NCI-H1436 treated with DMSO at 0.1 percent for 48 hours (cell line): ENCODE measurements at places on chromosomes 7 and 10.

- DNase-seq: no peak
Measured at GRCh38 chr10:78491812-78492211, 458.1 kb downstream of the RPS24 start.

DNA sequence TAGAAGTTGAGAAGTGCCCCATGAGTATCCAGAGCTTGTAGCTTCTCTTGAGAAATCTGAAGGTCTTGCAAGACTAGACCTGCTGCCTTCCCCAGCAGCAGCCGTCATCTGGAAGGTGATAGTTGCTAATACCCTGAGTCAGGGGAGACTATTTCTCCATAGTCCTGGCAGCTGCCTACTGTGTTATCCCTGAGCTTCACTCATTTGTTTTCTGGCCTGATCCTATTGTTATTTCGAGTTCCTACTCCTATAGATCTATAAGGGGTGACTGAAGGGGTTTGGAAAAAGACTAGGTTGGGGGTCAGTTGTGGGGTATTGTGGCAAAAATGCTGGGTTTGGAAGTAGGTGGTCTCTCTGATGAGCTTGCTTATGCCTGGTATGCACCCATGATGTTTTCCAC lies 297.8 kb downstream of the CNTNAP2 start:
- DNase-seq: no peak

- DNase-seq: no peak
Measured at GRCh38 chr7:57199252-57199651, 67.0 kb upstream of the ZNF479 start.

- DNase-seq: no peak
Measured at GRCh38 chr7:115008465-115009114, 86.7 kb downstream of the MDFIC start.

- no peak for DNase-seq
Measured at GRCh38 chr7:151762583-151763245, 114.2 kb downstream of the PRKAG2 start.

DNA sequence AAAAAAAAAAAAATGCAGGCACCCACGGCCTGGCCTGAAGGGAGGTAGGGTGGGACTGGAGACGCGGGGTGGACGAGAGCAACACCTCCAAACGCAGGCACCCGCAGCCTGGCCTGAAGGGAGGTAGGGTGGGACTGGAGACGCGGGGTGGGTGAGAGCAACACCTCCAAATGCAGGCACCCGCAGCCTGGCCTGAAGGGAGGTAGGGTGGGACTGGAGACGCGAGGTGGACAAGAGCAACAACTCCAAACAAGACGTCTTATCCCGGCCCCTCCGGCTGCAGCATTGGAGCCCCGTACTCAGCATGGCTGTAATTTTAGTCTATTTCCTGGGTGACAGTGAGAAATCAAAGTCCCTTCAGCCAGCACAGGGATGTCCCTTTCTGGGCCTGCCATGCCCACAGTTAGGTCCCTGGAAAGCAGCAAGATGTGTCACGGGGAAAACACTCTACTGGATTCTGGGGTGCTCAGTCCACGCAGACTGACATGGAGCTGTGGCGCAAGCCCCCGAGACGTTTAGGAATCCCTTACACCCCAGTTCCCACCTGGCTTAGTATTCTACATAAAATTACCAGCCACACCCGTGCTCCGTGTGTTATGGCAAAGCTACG lies 119.9 kb downstream of the WDR37 start:
- DNase-seq: no peak

GRCh38 chr10:117272195-117273076 lies 31.5 kb downstream of the SLC18A2 start:
- DNase-seq: no peak

DNA sequence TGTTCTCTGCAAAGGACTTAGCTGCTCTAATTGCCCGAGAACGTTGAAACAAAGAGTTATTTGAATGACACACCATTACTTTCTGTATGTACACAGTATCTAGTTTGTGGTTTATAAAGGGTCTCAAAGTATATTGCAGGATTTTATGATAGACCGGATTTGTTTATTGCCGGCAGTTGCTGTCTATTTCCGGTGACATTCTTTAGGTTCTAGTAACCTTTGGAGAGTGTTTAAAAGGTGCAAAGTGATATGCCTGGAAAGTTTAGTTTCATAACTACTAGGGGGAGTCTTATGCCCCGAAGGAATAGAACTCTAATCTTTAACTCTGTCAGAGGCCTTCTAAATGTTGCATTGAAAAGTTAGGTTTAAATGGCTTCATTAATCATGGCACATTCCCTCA lies 63.8 kb downstream of the PAPSS2 start:
- DNase-seq: no peak

GRCh38 chr10:33893506-33893905 lies 559.0 kb upstream of the NRP1 start:
- DNase-seq: no peak

- no peak for DNase-seq
Measured at GRCh38 chr10:59819265-59819664, 66.0 kb upstream of the MRLN start.

GRCh38 chr7:714251-714671 lies 12.2 kb upstream of the DNAAF5 start:
- no peak for DNase-seq

DNA sequence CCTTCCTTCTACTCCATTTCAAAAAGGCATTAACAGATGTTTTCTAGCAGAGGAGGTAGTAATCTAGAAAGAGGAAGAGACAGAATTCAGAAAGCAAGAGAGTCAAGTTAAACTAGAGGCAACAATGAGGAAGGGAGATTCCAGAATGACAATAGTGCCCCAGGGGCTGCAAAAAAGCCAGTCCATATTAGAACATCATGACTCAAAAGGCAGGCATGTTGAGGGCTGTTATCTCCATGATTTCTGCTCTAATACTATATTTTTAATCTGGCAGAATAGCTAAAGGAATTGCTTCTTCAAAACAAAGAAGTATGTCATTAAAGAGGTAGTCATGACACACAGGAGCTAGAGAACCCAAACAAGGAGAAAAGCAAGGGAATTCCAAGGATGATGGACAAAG lies 599.6 kb downstream of the INHBA start:
- no peak for DNase-seq

DNA sequence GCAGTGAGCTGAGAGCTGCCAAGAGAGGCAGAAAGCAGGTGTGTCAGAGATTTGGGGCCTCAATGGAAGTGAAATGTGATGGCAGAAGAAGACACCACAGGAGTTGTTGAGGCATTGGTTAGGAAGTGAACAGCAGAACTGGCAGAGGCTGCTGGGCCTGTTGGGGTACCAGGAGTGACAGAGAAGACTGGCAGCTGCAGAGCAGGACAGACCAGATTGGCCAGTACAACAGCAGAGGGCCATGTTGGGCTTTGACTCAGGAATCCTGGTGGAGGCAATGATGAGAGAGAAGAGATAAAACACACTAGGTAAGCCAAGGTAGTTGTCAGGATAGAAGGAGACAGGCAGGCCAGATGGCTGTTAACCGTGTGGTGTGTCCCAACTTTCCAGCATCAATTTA lies 19.9 kb upstream of the HERPUD2 start:
- no peak for DNase-seq

GRCh38 chr7:73901231-73901822 lies 40.4 kb downstream of the TMEM270 start:
- no peak for DNase-seq

GRCh38 chr7:106603346-106603745 lies 57.6 kb downstream of the CCDC71L start:
- no peak for DNase-seq

DNA sequence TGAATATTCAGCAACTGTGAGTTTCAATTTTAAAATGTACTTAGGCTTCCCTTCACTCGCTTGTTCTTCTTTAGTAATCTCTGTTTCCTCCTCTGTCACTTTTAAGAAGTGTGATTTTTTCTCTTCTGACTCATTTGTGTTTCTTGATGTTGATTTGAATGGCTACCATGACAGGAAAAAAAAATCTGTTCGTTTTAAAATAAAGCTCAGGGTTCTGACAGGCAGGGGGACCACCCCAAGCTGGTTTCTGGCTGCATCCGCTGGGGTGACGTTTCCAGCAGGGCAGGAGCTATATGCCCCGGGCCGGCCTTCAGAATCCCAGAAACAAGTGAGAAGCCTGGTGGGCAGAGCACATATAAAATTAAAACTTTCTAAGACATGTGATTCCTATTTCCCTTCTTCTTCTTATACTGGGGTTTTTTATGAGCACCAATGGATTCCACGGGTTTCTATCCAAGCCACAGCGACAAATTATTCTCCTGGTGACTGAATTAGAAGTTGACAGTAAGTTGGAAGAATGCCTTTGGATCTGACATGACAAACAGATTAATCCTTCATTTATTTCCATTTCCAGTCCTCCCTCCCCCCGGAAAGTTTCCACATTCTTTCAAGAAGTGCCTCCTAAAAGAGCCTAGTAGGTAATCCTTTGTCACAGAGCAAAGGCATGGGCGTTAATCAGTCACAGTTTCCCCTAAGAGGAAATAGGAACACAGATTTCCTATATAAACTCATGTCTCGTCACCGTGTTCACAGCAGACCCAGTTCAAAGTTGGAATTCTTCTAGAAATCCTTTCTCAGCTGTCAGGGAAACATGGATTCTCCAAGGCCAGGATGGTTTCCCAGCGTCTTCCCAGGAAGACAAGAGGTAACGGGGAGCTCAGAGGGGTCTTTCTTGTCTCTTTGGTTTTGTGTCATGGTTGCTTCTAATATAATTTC lies 79.9 kb downstream of the PTPRE start:
- DNase-seq: no peak

DNA sequence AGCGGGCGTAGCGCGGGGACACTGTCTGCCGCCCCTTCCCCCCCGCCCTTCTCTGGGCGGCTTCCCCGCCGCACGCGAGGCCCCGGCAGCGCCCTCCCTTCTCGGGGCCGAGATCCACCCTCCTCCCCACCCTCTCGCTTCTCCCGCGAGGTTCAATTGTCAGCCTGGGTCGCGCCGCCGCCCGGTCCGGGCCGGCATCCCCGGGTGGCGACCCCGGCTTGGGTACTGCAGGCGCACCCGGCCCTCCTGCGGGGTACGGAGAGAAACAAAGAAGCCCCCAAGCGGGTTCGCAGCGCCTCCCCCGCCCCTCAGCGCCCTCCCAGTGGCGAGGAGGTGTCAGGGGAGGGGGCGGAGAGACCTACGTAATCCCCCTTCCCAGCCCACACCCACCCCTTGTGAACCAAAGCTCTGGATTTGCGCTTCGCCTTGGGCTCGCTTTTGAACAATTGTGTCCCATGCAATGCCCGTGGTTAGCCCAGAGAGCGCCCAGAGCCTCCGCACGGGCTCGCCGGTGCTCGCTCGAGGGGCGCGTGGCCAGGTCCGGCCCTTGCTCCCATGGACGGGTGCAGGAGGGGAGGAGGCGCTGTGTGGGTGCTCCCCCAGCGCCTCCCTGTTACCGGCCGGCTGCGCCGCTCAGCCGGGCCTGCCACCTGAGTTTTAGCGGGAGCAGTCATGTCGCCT lies 634 bp downstream of the HECW1 start:
- no peak for DNase-seq

- no peak for DNase-seq
Measured at GRCh38 chr7:7756577-7756976, 38.2 kb upstream of the RPA3 start.

- DNase-seq: no peak
Measured at GRCh38 chr7:94832051-94832450, 75.3 kb upstream of the PPP1R9A start.

DNA sequence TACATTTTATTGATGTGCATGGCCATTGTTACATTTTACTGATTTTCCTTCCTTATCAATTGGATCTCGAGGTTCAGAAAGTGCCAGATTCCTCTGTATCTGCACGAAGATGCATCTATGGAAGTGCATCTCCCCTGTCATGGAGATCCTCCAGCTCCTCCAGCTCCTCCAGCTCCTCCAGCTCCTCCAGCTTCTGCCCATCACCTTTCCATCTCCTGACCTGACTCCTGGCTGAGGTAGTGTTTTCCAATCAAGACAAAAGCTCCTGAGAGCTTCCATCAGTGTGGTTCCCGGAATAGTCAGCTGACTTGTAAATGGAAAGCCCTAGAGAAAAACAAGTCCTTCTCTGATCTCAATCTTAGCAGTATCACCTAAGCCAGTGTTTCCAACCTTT lies 90.8 kb upstream of the KLF6 start:
- no peak for DNase-seq

DNA sequence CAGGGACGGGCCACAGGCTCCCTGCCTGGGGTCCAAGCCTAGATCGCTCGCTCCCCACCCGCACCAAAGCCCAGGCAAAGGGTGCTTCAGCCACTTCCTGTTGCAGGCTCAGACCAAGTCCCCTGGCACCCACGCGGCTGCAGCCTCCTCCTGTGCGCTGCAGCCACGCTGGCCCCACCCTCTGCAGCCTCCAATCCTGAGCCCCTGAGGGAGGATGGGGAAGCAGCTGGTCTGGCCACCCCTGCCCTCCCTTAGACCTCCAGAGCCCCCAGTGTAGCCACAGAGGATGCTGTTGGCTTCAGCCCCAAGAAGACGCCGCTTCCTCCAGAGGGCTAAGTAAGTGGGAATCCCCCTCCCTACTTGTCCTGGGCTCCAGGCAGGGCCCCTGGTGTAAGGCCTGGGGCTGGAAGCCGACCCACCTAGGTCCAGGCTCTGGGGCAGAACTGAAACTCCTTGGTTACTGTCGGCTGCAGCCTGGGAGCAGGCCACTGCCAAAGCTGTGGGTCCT lies 9.4 kb downstream of the LIMK1 start:
- no peak for DNase-seq

DNA sequence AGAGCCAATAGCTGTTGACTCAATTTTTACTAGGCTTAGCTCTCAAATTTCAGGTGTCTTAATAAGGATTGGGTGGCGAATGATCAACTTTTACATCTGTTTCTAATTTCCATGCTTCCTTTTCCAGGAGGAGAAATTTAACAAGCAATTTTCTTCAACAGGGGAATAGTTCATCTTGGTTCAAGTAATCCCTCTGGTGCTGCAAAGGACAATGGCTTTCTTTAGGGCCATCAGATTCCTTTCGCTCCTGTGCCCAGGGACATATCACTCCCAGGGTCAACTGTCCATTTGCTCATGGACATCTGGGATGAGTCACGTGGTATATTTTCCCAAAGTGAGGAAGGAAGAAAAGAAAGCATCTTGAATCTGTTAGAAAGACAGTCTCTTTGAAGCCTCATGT lies 313.3 kb downstream of the FRMD4A start:
- no peak for DNase-seq

DNA sequence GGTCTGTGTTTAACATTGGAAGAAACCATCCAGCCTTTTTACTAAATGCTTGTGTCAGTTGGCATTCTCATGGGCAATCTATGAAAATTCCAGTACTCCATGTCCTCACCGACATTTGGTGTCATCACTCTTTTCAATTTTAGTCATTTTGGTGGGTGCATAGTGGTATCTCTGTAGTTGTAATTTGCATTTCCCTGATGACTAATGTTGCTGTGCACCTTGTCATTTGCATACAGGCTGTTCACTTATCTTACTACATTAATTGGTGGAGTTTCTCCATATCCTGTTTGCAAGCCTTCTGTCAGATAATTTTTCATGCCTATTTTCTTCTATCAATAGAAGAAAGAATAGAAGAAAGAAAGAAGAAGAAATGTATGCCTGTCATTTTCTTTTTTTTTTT lies 73.7 kb downstream of the PLPP4 start:
- DNase-seq: no peak

DNA sequence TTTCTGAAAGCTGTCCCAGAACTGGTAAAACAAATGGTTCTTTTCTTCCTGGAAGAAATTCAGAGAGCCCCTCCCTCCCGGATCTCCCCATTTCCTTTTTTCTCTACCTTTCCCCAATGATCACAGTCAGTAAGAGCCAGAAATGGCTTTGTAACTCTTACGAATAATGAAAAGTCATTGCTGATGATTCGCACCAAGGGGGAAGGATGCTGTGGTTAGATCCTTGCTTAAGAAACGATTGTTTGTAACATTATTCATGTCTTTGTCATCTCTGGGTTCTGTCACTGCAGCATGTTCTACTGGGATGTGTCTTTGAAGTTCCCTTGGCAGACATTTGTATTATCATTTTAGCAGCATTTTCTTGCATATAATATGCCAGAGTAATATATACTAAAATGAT lies 138.9 kb downstream of the CACNB2 start:
- no peak for DNase-seq
